ENCODE measurements at places on chromosomes 1 and 21.
A peak's percentile ranks its signal among the peaks of the same experiment; 100 is the strongest.

DNA sequence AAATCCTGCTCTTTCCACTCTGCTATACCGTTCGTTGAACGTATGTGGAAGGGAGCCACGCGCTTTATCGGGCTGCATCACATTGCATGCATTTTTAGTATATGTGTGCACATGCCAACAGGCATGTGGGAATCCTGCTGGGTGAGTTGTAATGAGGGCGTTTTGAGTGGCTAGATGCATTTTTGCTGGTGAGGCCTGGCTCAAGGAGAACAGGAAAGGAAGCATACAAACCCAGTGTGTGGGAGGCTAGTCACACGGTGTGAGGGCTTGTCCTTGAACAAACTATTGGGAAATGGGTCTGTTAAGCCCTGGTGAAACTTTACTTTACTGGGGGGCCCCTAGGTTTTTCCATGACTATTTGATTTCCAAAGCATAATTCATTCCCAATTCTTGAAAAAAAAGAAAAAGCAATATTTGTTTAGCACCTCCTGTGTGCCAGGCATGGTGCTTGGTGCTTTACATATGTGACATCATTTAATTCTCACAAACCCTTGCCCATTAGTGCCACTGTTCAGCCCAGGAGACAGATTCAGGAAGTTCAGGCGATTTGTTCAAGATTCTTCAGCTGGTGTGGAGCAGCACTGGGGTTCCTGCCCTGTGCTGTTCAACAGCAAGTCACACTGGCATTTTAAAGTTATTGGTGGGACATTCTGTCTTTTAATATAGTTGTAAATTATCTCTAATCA is 25.6 kb upstream of the JUN start:
- DNase-seq = no peak

GRCh38 chr1:1144843-1145546 is 28.7 kb upstream of the TTLL10 start:
- DNase-seq = no peak

GRCh38 chr1:10762153-10762523 is 34.3 kb downstream of the CASZ1 start:
- DNase-seq = no peak

GRCh38 chr1:109620401-109620791 is 759 bp downstream of the AMPD2 start:
- DNase-seq = no peak

GRCh38 chr1:74423471-74423870 is 88.9 kb downstream of the LRRC53 start:
- no peak for DNase-seq

- DNase-seq = peak; percentile 68
Measured at GRCh38 chr1:227120826-227121225, 180.7 kb downstream of the COQ8A start.

DNA sequence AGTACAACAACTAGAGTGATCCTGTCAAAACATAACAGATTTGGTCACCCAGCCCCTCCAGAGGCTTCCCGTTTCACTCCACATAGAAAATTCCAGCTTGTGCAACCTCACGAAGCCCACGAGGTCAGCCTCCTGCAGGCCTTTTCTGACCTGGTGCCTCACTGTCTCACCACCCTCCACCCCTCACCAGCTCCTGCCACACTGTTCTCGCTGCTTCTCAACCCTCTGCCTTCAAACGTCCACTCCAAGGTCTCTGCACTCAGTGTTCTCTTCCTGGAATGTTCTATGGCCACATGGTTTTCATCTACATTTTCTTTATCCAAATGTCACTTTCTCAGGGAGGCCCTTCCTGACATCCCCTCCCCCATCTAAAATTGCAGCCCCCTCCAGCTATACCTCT is 178.9 kb downstream of the DHRS3 start:
- no peak for DNase-seq

DNA sequence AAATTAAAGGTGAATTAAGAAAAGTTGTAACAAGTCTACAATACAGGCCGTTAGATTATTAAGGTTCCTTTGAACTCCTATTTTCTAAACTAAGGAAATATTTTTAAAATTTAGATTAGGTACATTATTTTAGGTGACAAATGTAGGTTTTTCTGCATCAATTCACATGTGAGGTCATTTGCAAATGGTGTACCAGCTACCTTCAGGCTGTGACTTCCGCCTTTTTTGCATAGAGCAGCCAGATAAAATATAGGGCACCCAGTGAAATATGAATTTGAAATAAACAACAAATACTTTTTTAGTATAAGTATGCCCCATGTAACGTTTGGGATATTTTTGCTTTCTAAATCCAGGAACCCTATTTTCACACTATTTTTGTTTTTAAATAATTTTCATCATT is 544.0 kb downstream of the LMO4 start:
- DNase-seq = no peak

- no peak for DNase-seq
Measured at GRCh38 chr1:99529002-99529401, 116.9 kb upstream of the PALMD start.

DNA sequence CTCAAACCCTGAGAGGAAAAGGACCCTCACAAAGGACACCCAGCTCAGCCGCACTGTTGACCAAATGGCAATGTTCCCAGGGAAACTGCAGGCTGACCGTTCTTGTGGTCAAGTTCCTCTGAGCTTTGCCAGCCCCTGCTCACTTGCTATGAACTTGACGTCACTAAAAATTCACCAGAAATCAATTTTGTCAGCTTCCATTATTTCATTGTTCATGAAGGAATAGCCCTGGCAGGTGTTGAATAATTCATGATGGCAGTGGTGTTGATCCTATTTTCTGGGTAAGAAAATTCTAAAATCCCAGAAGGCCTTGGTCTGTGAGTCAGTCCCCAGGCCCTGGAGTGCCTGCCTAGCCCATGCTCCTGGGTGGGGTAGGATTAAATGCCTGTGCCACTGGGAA is 318.9 kb downstream of the ZNF326 start:
- no peak for DNase-seq

GRCh38 chr1:22177354-22178003 is 34.6 kb upstream of the WNT4 start:
- no peak for DNase-seq

DNA sequence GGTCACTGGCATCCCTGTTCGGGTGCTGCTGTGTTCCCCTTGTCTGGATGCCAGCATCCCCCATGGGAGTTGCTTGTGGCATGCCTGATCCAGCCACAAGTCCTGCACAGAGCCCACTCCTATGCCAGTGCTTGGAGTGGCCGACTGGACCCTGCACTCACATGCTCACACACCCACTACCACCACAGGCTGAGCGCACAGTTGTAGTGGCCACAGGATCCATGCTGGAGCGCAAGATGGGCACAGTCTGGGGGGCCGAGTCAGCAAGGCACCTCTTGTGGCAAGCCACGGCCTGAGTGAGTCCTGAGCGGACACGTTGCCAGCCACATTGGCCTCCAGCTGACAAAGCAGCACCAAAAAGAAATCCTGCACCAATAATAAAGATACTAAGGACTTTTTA is 661.6 kb upstream of the TMPRSS15 start:
- DNase-seq = no peak

DNA sequence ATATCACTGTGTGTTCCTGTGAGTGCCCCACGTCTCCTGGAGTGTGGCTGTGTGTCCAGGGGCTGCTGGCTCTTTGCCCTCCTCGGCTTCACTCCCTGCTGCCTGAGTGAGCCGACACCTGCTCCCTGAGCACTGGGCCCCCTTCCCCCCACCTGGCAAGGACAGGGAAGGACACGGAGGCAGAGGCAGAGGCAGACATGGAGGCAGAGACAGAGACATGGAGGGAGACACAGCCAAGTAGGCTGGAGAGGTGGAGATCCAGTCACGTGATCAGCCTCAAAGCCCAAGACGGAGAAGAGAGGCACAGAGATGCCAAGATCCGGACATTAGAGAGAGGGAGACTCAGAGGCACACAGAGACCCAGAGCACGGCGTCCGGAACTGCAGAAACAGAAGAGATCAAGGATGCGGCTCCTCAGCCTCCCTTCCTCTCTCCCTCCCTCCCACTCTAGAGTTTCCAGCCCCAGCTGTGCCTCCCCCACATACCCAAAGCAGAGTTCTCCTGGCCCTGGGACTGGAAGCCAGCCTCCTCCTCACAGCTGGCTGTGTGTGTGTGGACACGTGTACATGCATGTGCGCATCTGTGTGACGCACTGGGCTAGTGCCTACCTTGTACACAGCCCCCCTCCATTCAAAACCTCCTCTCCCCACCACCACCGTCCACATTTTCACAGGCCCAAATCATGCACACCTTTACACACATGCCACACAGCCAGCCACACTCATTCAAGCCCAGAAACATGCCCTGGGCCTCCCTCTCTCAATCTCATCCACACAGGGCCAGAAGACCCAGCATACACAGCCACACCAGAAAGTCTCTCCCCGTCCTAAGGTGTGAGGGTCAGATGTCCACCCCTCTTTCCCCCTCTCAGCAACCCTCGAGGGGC is 39.1 kb upstream of the WASF2 start:
- DNase-seq = no peak

DNA sequence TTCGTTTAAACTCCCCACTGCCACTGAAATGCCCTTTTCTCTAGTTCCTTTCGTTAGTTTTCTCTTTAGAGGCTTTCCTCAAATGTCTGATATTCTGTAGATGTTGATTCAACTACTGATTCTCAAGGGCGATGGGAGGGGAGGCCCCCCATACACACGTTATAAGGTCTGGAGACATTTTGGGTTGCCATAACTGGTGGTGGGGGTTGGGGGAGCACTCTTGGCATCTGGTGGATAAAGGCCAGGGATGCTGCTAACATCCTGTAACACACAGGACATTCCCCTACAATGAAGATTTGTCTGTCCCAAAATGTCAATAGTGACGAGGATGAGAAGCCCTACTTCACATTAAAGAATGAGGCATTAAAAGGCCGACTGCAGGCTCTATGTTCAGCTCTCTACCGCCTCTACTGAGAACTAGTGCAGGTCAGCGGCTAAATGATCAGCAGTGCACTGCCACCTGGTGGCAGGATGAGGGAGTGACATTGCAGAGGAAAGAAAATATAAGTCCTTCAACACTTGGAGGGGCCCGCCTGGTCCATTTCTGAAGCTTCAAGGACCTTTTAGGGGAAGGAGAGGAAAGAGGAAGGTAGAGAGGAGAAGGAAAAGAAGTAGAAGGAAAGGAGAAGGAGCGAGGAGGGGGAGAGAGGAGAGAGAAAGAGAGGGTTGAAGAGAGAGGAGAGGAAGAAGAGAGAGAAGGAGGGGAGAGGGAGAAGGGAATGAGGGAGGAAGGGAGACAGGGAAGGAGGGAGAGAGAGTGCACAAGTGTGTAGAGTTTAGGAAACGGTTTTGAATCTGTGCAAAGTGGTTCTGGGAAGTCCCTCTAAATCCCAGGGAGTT is 29.4 kb downstream of the ALG14 start:
- peak; percentile 43 for DNase-seq

DNA sequence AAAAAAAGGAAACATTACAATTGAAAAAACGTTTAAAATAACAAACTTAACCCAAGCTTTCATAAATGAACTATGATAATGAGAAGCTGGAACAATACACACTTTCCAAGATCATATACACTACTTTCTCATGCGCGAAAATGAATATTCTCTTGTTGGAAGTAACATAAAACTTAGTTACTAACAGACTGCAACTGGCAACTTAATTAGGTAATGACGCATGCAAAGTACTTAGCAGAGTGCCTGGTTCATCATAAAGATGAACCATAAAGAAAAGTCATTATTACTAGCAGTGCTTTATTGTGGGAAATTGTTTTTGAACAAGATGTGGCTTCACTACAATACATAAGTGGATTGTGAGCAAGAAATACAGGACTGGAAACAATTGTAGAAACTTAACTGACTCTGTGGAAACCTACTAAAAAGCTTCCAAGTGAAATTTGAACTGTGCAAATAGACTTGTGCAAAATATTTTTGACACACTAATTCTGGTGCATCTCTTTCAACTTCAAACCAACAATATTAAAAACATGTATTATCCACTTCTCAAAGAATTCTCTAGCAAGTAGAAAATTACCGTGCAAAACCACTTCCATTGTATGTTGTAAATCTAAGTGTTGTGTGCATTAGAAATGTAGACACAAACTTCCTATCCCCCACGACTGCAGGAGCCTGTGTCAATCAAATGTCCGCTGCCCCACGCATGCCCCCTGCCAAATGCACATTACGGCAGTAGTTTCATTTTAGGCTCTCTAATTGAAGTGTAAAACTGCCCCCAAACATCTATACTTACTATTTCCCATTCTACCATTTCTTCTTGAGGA is 2.0 kb downstream of the ARHGAP29 start:
- DNase-seq = no peak

DNA sequence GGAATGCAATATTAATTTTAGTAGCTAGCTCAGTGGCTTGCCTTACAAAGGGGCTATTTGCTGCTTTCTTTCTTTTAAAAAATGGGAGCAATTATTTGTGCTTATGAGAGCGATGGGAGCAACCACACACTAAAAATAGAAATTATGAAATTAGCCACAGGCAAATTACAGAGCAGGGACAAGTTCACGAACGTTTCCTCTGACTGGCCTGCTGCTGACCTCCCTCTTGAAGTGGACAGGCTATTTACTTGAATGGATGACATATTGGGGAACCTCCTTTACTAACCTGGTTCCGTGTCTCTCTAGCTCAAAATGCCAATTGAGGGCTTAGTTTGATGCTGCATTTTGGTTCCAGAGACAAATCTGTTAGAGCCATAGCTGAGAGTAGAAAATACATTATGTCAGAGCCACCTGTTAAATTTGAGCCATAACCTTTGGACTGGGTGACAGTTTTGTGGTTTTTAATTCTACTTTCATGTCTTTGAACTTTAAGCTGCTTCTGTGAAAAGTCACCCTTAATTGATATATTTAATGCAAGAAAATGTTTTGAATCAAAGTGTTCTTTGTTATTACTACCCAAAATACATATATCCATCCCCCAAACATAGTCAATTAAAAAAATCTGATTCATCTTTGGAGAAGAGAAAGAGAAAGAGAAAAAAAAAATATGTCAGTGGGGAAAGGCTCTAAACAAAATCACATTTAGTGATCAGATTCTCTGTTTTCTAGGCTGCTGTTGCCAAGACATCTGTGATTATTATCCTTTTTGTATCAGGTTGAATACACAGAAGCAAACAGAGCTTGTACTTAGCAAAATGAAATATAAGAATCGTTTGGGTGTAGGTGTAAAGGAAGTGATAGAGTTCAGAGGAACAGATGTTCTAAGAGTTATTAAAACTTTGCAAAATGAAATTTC is 351.9 kb downstream of the ADGRL2 start:
- DNase-seq = no peak

DNA sequence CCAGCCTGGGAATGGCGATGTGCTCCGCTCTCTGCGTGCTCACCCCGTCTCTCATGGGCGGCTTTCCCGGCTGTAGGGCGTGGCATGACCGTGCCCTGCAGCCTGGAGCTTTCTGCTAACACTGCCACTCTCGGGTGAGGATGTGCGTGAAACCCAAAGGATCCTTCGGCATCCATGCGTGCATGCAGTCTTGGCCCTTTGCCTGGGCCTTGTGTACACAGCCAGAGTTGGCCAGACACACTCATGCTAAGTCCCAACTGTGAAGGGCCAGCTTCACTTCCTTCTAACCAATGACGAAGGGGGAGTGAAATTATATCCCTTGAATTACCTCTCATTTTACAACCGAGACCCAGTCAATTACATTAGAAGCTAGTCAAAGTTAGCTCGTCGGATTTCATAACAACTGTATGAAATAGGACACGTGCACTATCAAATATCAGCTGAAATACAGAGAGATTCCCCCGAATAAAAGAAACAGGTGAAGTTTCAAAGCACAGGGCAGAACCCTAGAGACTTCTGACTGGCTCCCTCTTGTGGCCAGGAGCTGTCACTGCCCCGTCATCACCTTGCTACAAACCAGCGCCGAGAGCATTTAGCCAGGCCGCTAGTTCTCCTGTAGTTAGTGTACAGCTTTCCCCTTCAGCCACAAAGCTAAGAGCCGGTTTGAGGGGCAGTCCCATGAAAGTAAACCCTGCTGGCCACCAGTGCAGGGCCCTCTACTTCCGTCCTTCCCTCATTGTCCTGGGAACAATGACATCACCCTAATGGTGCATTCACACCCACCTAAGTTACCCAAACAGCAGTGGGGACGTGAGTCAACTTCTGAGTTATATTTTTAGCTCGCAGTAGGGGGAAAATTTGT is 63.4 kb upstream of the COA6 start:
- peak; percentile 47 for DNase-seq

All from NCI-H1436 treated with DMSO at 0.1 percent for 48 hours (cell line).